ENCODE measurements at places on chromosomes 1 and 21.

DNA sequence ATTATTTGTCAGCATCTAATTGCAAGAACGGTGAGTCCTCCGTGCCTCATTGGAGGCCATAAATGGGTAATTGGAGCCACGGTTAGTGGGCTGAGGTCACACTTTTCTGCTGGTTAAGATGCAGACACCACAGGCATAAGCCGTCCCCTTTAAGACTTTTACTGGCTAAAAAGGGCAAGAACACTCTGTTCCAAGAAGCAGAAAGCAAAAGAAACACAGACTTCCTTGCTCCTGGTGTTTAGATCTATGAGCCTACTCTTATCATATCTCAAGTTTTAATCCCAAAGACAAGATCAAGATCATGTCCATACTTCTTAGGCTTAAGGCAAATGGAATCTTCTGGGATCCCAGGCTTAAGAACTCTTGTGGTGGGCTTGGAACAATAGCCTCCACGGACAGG, 17.3 kb upstream of the GJA5 start:
- DNase-seq, result no peak

DNA sequence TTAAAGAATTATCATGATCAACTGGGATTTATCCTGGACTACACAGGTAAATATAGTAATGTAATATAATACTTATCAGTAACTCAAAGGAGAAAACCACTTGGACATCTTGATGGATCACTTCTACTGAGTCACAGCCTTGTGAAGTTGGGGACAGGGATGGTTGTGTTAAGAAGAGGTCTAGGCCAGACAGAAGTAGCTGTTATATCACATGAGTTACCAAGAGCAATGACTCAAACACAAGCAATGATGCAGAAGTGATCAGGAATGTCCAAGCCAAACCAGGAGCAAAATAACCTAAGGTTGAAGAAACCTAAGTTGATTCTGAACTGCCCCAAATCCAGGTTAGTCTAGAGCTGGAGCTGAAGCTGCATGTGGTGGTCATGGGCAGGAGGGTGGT, 424.5 kb upstream of the DAB1 start:
- no peak for DNase-seq

DNA sequence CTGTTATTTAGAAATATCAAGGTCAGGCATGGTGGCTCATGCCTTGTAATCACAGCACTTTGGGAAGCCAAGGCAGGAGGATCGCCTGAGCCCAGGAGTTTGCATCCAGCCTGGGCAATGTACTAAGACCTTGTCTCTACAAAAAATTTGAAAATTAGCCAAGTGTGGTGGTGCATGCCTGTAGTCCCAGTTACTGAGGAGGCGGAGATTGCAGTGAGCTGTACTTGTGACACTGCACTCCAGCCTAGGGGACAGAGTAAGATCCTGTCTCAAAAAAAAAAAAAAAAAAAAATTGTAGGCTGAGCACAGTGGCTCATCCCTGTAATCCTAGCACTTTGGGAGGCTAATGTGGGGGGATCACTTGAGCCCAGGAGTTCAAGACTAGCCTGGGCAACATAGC, 45.3 kb downstream of the PIK3CD start:
- no peak for DNase-seq

GRCh38 chr1:115179397-115180079, 90.2 kb upstream of the TSPAN2 start:
- DNase-seq, result no peak

GRCh38 chr1:21115098-21115760, 61.5 kb downstream of the EIF4G3 start:
- no peak for DNase-seq

- DNase-seq, result no peak
Observed at GRCh38 chr1:99728494-99729235, 37.8 kb downstream of the FRRS1 start.

GRCh38 chr1:248906753-248907661, 972 bp downstream of the PGBD2 start:
- no peak for DNase-seq

GRCh38 chr1:220707160-220707559, 17.0 kb downstream of the C1orf115 start:
- no peak for DNase-seq
